Osteoblast (primary cell): ENCODE measurements at places on chromosomes 7 and 10. TPM values are rescaled to one million over a fixed set of nuclear protein-coding genes. Genes with fewer than 3 reads are reported as not detected.

The SSC4D gene
- 0.88 and 1.1 TPM in 2 replicates for total RNA-seq

DNA sequence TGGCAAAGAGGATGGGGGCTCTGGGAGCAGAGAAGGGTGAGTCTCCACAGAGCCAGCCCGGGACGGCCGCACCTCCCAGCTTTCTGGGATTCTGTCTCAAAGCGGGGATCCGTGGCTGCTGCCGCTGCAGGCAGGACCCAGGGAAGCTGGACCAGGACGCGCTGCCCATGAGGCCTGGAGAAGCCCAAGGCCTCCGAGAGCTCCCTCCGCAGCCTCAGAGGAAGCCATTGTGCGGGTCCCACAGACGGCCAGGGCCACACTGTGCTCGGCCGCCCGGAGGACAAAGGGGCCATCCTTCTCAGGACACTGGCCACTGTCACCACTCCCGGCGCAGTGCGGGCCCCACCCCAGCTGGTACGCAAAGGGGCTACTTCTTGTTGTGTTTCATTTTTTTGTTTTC is 79.3 kb upstream of the PDGFA start:
- DNase-seq: no peak

- no peak for DNase-seq
Observed at GRCh38 chr7:64867863-64868440, 35.1 kb upstream of the ZNF273 start.

DNA sequence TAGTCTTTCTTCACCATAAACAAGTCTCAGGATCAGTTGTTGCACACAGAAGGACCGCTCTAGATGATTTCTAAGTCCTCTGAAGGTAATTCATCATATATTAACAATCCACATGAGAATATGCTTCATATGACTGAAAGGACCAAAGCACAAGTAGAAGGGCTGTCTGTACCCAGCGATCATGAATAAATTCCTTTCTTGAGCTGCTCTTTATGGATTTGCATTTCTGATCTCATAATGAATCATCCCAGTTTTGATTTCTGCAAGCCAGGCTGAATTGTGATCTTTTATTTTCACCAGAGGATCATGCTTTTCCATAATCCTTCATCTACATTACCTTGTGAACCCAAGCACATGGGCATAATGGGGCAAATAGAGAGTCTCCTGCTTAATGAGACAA is 675.6 kb downstream of the MAGI2 start:
- no peak for DNase-seq

- no peak for DNase-seq
Observed at GRCh38 chr10:78663721-78664120, 405.0 kb upstream of the ZMIZ1 start.

- no peak for DNase-seq
Observed at GRCh38 chr10:78258323-78259030, 224.8 kb downstream of the RPS24 start.

- no peak for DNase-seq
Observed at GRCh38 chr10:3213208-3213607, 40.6 kb upstream of the PITRM1 start.
